ENCODE measurements at places on chromosomes 4 and X.

DNA sequence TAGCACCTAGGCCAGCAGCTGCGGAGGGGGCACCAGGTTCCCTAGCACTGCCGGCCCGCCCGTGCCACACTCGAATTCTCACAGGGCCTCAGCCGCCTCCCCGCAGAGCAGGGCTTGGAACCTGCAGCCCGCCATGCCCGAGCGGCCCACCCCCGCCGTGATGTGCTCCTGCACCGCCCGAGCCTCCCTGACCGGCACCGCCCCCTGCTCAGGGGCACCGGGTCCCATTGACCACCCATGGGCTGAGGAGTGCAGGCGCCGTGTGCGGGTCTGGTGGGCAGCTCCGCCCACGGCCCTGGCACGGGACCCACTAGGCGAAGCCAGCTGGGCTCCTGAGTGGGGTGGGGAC, 35.4 kb upstream of the ENPP6 start:
- DNase-seq = no peak

DNA sequence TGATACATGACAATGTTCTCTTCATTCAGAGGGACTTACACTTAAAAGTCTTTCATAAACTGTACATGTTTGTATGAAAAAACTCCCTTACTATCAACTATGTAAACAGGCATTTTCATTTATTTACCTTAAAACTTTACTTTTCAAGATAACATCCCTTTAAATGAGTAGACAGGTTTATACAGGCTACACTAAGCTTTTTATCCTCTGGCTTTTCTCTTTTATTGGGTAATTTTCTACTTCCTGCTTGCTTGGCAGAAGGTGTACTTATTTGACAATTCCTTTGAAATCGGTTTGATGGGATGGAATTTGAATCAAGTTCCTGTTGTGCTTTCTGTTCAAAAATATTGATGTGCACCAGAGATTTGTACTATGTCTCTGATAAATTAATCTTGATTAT, 81.4 kb downstream of the PTPN13 start:
- DNase-seq = no peak

DNA sequence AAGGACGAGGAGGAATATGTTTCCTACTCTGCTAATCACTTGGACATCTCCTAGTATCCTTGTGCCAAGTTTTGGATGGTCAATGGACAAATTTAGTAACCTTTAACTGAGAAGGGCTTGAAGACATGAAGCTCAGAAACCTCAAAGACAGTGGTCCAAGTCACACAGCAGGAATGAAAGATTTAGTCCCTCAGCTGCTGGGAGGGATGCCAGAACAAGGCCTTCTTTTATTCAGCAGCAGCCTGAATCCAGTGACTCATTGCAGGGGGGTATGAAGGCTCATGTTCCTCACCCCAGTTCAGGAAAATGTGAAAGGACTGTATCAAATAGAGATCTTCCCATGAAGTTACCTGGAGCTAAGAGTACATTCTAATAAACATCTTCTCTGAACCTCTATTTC, 214.9 kb upstream of the UGT8 start:
- DNase-seq = peak; percentile 97

DNA sequence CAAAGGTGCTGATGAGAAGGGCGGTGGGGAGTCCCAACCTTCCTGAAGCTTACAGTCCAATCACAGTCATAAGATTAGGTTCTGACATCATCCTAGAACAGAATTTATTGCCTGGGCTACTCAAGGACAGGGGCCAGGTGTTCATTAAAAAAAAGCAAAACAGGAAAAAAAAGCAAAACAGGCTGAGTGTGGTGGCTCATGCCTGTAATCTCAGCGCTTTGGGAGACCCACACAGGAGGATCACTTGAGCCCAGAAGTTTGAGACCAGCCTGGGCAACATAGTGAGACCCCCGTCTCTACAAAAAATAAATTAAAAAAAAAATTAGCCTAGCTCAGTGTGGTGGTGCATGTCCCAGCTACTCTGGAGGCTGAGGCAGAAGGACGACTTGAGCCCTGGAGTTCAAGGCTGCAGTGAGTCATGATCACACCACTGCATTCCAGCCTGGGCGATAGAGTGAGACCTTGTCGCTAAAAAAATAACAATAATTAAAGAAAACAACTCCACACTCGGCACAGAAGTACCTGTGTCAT, 3.0 kb downstream of the RAB9A start:
- DNase-seq = peak; percentile 6

- no peak for DNase-seq
Observed at GRCh38 chr4:155592938-155593297, 73.7 kb upstream of the GUCY1A1 start.

GRCh38 chr4:38179690-38180377, 219.6 kb downstream of the PTTG2 start:
- peak; percentile 81 for DNase-seq

DNA sequence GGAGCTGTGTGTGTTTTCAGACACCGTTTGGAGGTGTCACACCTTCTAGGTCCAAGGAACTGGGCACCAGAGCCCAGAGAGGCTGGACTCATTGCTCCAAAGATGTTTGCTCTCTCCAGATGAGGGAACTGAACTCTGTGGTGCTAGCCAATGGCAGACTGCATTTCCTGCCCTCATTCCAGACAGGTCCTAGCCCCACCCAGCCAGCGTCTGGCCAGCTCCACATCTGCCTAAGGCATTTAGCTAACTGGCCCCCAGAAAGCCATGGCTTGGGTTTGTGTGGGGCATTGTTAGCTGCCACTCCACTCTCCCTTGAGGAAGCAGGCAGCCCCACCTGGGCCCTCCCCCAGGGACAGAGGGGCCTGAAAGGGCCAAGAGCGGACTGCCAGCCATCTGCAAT, 11.4 kb downstream of the FGD1 start:
- DNase-seq = peak; percentile 38

- DNase-seq = peak; percentile 66
Observed at GRCh38 chr4:137558951-137559350, 26.7 kb upstream of the PCDH18 start.
